ENCODE measurements at places on chromosomes 12 and 14.

DNA sequence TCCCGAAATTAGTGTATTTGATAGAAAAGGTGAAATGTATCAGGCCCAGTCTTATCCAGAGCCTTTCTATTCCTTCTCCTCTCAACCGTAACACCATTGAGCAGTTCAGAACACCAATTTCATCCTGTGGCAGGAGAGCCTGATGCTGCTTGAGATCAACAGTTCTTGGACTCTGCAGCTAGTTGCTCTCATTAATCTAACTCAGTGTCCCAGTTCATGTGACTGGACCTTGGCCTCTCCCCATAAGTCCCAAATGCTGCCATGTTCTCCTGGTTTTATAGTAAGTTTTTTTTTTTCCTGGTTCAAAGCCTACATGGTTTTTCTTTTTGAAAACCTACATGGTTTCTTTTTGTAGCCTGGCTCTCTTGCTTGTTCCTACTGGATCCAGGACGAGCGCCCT, 293.9 kb downstream of the ITPR2 start:
- DNase-seq, result no peak

DNA sequence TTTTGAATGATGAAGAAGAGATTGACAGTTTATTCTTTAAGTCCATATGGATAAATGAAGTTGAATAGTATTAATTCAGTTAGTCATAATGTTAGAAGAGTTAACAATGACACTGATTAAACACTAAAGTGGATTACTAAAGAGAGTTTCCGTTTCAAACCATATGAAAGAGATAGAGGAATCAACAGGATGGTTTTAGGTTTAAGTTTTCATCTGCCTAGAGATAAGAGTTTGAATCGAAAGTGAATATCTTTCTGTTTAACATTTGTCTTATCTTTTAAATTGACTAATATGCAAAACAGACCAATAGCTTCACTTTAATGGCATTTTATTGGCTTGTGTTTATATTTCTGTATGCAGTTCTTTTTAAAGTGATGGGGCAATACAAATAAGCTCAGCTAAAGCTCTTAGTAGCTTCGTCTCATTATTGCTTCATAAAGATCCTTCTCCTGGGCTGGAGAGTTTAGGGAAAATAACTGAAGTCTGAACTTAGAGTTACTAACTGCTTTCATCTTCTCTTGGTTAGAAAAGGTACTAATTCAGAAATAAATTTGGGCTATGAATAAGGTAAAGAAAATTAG, 66.0 kb downstream of the MIPOL1 start:
- no peak for DNase-seq

DNA sequence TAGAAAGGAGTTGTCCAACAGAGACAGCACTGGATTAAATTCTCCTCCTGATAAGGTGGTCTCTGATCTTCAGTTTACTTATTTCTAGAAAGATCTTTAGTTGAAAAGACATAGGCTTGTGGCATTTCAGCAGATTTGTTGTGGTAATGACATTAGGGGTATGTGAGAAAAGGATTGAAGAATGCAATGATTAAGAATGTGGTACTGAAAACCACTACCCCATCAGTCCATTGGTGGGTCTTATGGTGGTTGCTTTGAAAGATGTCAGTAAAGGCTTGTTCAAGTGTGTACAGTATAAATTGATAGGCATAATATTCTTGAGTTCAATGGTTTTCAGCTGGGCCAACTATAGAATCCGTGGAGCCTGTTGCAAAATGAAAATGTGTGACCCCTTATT, 10.8 kb downstream of the PPFIBP1 start:
- DNase-seq, result no peak

GRCh38 chr14:25122211-25122610, 72.3 kb upstream of the STXBP6 start:
- DNase-seq, result no peak

DNA sequence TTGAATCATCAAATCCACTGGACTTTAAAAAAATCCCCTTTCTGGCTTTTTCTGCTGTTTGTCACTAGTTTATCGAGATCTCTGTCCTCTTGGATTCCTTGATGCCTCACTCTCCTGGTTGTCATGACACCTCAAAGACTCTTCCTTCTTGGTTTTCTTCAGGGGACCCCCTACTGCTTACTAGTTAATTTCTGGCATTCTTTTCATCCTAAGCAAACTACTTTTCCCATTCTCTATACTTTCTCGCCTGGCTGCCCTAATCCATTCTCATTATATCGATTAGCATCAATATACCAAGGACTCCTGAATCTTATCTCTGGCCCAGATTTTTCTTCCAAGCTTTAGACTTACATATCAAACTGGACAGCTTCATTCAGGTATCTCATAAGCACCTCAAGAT, 98.6 kb downstream of the NEDD1 start:
- no peak for DNase-seq

DNA sequence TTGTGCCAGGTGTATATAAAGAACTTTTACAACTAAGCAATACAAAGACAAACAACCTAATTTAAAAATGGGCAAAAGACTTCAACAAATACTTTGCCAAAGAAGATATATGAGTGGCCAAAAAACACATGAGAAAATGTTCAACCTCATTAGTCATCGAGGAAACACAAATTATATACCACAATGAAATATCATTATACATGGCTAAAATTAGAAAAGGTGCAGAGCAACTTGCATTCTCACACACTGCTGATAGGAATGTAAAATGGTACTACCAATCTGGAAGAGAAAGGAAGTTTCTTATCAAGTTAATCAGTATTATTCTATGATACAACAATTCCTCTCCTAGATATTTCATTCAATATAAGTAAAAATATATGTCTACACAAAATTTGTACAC, 131.6 kb upstream of the FRMD6 start:
- no peak for DNase-seq

DNA sequence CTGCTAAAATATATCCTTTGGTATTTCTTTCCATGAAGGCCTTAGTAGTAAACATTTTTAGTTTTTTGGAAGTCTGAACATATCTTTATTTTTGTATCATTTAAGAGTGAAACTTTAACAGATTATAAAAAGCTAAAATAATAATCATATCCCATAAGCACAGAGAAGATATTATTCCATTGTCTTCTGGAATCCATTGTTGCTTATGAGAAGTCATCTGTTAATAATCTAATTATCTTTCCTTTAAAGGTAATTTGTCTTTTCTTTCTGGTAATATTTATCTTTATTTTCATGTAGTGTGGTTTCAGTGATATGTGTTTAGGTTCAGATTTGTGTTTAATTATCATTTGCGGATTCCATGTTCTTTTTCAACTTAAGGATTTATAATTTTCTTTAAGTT, 261.7 kb downstream of the MSRB3 start:
- no peak for DNase-seq

- no peak for DNase-seq
Observed at GRCh38 chr12:40056373-40056772, 49.5 kb downstream of the SLC2A13 start.

- DNase-seq, result no peak
Observed at GRCh38 chr12:68458866-68459265, 126.7 kb upstream of the MDM1 start.

DNA sequence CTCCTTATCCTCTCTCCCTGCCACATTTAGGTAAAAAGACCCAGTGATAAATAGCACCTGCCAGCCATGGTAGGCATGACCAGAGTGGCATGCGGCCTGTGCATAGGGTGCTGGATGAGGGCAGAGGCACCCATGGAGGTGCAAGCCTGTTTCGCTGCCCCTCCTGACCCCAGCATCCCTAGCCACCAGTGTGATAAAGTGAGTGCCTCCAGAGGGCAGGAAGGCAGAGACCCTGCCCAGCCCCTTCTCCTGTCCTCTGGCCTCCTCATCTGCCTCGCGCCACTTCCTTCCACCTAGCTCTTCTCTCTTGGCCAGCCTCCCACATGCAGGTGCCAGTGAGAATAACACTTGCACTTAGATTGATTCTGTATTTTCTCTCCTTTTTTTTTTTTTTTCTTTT, 108.3 kb upstream of the FUT8 start:
- no peak for DNase-seq

- no peak for DNase-seq
Observed at GRCh38 chr14:101058571-101058970, 155.0 kb upstream of the RTL1 start.

DNA sequence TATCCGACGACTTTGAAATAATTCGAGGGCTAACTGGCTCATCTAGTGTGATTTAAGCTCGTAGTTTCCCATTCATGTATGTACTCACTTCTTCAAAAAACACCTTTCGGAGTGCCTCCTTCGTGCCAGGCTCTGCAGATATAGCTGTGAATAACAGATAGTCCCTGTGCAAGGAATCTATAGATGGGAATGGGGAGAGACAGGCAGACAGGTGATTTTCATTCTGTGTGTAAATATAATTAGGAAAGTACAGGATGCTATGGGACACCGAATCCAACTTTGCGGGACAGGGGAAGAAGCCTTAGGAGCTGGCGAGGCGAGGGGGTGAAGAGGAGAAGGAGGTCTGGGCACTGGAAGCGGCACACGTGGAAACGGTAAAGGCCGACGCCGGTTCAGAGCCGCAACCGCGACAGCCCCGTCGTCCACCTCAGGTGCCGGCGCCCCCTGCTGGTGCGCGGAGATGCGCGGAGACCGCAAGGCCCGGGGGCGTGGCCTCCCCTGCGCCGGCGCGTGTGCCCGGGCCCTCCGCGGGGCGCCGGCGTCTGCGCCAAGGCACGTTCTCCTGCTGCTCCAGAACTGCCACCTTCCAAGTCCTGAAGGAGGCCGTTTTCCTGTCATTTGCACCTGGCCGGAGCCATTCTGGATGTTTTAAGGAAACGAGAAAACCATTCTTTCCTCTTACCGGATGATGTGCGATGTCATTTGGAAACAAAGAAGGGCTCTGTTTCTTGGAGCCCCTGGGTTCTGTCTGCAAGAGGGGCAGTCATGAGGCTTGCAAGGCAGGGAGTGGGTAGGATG, 18.0 kb upstream of the CACNA1C start:
- peak; percentile 88 for DNase-seq

DNA sequence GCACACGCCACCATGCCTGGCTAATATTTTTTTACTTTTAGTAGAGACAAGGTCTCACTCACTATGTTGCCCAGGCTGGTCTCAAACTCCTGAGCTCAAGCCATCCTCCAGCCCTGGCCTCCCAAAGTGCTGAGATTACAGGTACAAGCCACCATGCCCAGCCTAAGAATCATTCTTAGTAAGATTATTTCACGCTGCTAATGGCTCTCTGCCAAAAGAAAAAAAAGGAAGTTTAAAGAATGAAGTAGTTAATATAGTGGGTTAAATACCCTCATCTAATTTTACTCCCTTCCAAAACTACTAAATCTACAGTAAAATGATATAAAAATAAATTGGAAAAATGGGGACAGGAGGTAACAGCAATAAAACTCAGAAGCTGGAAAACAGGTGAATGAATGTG, 2.6 kb downstream of the ETFRF1 start:
- DNase-seq, result no peak

- no peak for DNase-seq
Observed at GRCh38 chr12:65294641-65295262, 16.3 kb downstream of the MSRB3 start.

DNA sequence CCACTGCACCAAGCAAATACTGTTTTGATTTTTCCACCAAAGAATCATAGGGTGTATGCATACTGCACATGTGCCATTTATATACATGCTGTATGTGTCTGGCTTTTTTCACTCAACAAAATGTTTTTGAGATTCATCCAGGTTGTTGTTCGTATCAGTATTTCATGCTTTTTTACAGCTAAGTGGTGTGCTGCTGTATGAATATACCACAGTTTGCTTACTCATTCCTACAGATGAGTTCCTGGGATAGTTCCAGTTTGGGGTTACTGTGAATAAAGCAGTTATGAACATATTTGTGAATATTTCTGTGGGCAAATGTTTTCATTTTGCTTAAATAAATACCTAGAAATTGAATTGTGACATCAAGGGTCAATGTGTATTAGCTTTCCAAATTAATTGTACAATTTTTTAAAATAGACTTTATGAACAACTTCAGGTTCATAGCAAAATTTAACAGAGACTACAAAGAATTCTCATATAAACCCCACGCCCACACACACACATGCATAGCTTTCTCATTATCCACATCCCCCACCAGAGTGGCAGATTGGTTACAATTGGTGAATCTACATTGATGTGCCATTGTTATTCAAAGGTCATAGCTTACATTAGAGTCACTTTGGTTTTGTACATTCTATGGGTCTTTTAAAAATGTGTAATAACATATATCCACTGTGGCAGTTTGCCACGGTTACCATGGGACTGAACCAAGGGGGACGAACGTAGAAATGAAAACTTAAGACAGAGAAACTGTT, 6.9 kb upstream of the KRT6A start:
- DNase-seq, result no peak

DNA sequence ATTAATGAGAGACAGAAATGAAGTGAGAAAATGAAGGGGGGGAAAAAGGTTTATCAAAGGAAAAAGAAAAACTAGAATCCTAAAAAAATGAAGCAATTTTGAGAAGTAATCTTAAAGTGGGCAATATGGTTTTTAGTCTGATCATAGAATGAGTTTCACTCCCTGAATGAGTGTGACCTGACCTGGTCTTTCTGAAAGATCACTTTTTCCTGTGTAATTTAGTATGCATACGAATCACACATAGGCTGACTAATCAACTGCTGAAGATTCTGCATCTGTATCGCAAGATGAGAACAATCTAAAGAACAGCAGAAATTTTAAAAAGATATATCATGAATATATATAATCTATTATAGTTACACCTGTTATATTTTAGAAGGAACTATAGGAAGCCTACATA, 11.3 kb downstream of the GNPTAB start:
- no peak for DNase-seq

GRCh38 chr14:63745858-63746425, 18.1 kb upstream of the SGPP1 start:
- no peak for DNase-seq

- DNase-seq, result no peak
Observed at GRCh38 chr14:57918791-57919190, 52.9 kb upstream of the SLC35F4 start.

GRCh38 chr14:69208666-69209065, 17.4 kb downstream of the EXD2 start:
- no peak for DNase-seq

DNA sequence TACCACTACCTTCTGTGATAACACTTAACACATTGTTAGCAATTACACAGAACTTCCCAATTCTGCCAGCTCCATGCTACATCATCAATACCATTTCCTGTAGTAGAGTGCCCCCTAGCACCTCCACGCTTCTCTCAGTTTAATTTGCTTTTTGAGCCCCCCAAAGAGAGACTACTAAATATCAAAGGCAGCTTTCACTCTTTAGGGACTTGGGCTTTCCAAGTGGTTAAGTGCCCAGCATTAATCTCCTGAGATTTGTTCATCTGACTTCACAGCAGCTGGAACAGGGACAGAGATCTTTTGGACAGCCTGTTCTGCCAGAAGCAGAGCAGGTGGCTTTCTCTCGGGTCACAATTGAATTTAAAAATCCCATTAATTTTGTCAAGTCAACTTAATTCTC, 954.9 kb downstream of the DIO2 start:
- no peak for DNase-seq

- no peak for DNase-seq
Observed at GRCh38 chr12:73514672-73515071, 1023.0 kb upstream of the ATXN7L3B start.

DNA sequence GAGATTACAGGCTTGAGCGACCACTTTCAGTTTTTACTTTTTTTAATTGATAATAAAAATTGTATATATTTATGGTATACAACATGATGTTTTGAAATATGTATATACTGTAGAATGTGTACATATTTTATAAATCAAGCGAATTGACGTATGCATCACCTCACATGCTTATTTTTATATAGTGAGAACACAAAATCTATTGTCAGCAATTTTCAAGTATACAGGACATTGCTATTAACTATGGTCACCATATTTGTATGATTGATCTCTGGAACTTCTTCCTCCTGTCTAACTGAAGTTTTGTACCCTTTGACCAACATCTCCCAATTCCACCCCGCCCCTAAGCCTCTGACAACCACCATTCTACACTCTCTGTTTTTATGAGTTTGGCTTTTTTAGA, 56.3 kb upstream of the KICS2 start:
- no peak for DNase-seq
